Kidney (tissue), 22 donors: ENCODE measurements at places on chromosomes 7 and 10. TPM values are rescaled to one million over a fixed set of nuclear protein-coding genes. Genes with fewer than 3 reads are reported as not detected.

Gene GRID1
- polyA plus RNA-seq = 0.37 TPM

DNA sequence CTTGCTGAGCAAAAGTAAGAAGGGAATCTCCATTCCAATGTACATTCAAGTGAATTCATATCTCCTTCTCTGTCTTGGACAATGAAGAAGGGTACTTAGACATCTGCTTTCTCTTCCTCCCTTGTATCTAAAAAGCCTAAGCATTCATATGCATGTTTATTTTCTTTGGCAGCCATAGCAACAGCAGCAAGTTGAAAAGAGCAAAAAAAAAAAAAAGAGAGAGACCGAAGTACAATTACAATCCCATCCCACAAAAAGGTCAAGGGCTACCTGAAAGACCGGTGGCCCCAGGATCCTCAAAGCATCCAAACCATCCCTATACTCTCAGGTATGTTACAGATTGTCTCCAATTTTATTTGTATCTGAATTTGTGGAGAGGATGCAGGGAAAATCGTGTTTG is 4.1 kb downstream of the OR2F1 start:
- no peak for DNase-seq

DNA sequence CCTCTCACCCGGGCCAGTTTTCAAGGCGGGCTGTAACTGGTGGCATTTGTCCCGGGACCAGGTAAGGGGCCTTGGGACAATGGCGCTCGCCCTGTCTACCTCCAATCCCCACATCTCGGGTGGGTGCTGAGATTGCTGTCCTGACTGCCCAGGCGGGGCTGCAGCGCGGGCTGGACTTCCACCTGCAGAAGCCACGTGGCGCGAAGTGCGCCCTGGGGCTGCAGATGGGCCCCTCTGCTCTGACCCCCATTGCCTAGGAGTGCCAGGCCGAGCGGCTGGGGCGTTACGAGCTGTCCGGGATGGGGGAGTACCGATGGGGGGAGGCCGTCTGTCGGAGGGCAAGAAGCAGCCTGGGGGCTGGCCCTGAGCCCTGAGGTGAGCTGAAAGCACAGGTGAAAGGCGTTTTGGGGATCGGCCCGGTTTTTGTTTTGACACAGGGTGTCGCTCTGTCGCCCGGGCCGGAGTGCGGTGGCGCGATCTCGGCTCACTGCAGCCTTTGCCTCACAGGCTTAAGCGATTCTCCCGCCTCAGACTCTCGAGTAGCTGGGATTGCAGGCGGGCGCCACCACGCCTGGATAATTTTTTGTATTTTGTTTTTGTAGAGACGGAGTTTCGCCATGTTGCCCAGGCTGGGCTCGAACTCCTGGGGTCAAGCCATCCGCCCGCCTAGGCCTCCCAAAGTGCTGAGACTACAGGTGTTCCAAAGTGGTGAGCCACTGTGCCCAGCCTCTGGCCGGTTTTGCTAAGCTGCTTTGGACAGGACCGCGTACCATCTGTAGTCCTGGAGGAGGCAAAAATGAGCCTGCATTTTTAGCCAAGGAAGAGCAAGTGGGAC is at the start of gene SFXN2:
Gene SFXN2 (plus strand): TSS at position 16 of the 835 bp plus-strand sequence. CDS start 12,001 bp downstream, outside the sequence.
- DNase-seq = peak; percentile 56

- DNase-seq = no peak
Measured at GRCh38 chr10:44245601-44245938, 139.3 kb downstream of the CXCL12 start.

GRCh38 chr10:11908536-11908935 is 85.4 kb downstream of the PROSER2 start:
- DNase-seq = no peak
